ENCODE measurements at places on chromosomes 7 and 10. TPM values are rescaled to one million over a fixed set of nuclear protein-coding genes. Genes with fewer than 3 reads are reported as not detected.

CCL24 gene
- not detected for total RNA-seq

HOXA1 gene
- not detected for total RNA-seq

GRCh38 chr7:146701166-146701565, 584.6 kb downstream of the CNTNAP2 start:
- no peak for DNase-seq

GPRIN2 gene
- total RNA-seq, result 10.1 TPM

DNA sequence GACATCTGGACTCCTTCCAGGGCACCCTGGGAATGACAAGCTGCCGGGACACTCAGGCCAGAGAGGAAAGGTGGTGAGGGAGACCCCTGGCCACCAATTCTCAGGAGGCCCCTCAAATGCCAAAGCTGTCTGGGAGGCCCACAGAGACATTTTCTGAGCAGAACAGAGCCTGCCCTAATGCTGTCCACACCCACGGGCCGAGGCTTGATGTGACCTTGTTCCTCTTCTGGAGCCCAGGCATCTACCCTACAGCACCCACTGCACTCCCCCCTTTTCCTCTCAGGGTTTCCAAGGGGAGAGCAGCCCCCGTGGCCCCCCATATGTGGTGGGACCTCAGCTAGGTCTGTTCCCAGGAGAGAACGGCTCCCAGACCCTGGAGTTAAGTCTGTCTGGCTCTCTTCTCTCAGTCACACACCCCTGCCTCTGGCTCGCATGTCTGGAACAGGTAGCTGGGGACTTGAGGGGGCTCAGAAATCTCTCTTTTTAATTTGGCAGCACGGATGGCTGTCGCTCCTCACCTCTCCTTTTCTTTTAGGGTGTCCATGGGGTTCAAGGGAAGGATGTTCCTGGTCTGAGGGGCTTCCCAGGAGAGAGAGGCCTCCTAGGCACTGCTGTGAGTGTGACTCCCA, 16.8 kb upstream of the VOPP1 start:
- no peak for DNase-seq

DNA sequence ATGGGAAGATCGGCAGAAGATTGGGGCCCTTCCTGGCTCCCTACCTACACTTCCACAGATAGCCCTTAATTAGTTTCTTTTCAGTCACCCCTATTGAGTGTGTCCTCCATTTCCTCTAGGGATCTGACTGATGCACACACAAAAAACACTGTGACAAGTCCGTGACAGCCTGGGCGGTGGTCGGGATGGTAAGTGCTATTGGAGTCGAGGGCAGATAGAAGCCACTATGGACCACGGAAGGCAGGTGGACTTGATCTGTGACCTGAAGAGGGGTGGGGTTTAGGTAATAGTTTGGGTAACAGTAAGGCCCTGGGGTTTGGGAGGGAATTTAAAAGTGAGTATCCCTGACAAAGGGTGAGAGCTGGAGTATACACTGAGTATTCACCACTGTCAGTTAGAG, 53.0 kb downstream of the PDK4 start:
- DNase-seq, result no peak

GRCh38 chr7:41579961-41580935, 122.6 kb downstream of the INHBA start:
- DNase-seq, result no peak

SPDYE5 gene
- total RNA-seq, result not detected

GPR26 gene
- total RNA-seq, result 0.07 TPM

DNA sequence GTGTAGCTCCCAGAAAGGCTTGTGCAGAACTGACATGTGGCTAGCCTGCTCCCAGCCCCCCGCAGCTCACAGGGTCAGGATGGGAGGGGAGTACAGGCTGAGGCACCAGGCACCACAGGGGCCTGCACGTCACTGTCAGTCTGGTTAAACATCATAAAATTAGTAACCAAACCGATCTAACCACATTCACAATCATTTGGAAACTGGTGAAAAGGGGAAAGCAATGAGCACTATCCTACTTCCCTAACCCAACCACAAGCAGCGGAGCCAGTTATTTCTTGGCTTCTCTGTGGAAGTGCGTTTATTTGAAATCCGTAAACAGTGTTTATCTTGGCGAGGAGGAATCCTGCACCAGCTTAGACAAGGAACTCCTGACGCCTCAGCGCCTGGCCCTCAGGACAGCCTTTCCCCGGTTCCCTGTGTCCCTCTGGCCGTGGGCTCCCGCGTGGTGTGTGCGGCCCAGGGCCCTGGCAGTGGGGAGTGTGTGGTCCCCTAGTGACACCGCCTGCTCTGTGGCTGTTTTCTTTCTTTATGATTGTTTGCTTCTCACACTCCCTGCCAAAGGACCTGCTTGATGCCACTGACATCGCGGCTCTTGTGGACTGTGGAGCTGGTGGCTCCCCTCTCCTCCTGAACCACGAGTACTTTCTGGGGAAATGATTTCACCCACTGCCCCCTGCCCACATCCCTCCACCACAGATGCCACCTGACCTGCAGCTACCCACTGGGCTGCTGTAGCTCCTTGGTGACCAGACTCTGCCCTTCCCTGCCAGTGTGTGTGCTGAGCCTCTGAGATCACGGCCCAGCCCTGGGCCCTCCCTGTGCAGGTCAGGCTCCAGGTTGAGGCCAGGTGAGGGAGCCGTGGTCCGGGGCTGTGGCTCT, 38.0 kb downstream of the INPP5A start:
- DNase-seq, result no peak

DNA sequence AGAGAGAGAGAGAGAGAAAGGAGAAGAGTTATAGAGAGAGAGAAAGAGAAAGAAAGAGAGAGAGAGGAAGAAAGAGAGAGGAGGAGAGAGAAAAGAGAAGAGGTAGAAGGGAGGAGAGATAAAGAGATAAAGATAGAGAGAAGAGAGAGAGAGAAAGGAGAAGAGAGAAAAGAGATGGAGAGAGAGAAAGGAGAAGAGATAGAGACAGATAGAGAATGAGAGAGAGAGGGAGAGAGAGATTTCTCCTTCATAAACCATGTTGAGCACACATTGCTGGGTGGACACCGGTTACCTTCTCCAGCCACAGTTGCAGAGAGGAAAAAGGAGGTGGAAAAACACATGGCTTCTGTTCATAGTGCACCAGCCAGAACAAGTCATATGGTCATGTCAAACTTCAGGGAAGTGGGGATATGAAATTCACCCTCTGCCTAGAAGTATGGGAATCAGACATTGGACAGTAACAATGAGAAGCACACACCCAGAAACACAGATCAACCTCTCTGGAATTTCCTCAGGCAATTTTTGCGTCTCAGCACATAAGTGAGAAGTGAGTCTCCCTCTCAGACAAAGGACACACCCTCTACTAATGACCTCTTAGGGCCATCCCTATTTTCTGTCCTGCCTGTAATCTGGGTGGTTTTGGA, 172.5 kb upstream of the SVIL start:
- no peak for DNase-seq

WNT8B gene
- total RNA-seq, result not detected

INMT gene
- total RNA-seq, result 0.70 TPM

KLF14 gene
- total RNA-seq, result not detected

PAPOLB gene
- total RNA-seq, result 0.13 TPM

DNA sequence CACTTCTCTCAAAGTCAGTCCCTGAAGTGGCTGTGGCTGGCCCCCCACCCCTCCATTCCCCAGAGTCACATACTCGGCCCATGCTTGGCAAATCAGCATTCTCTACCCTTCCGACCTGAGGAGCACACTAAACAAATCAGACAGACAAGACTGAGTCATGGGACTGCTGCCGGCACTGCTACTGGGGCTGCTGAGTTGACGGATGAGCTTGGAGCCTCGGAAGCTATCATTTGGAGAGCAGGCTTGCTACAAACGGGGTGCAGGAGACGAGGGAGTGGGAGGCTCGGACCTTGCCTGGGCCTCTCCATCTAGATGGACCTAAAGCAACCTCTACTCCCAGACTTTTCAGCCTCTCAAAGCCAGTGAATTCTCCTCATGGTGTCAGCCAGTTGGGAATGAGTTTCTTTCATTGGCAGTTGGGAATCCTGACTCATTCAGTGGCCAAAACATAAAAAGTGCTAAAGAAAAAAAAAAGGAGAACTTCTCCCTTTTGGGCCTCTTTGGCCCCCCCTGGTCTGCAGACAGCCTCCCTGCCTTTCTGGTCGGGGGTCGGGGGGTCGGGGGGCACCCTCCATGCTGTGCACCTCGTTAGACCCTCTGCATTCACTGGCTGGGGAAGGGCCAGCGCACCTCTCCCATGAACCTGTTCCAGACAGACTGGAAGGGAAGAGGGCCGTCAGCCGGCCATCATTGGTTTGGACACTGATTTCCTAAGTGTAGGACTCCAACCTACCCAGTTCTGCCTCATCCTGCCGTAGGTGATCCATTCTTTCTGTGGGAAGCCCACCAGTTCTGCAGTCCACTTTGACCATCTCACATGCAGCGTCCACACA, 52.3 kb upstream of the COL13A1 start:
- no peak for DNase-seq

- DNase-seq, result no peak
Observed at GRCh38 chr7:55207436-55208125, 157.6 kb upstream of the LANCL2 start.

- no peak for DNase-seq
Observed at GRCh38 chr7:86833360-86833759, 189.7 kb downstream of the GRM3 start.

SLC26A5 gene
- 0.11 TPM for total RNA-seq

GRCh38 chr10:102072673-102073527, 7.8 kb downstream of the HPS6 start:
- DNase-seq, result peak; percentile 76

DNA sequence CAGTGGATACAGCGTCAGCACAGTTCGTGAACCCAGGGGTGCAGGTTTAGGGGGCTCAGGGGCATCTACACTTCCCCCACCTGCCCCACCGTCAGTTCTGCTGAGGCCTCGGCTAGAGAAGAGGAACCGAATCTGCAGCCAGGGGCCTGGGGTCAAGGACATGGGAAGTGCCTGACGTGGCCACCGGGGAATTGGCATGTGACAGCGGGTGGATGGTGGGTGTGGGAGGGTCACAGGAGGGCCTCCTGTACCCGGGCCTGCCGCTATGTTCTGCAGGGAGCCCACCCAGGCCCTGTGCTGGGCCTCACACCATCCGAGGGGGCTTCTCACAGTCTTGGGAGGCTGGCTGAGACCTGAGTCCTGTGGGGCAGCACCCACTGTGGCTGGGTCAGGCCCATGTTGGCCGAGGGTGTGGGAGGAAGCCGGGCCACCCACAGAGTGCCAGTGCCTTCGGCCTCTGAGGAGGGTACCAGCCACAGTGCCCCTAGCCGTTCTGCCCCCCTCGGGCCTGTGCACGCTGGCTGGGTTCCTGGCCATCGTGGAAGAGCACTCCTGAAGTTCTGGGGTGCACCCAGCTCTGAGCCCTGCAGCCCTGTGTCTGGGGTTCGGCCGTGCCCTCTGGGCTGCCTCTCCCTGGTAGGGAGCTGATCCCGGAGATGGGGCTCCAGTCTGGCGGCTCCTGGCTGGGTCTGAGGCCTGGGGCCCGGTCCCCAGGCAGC, 5.9 kb downstream of the TTYH3 start:
- no peak for DNase-seq

DNA sequence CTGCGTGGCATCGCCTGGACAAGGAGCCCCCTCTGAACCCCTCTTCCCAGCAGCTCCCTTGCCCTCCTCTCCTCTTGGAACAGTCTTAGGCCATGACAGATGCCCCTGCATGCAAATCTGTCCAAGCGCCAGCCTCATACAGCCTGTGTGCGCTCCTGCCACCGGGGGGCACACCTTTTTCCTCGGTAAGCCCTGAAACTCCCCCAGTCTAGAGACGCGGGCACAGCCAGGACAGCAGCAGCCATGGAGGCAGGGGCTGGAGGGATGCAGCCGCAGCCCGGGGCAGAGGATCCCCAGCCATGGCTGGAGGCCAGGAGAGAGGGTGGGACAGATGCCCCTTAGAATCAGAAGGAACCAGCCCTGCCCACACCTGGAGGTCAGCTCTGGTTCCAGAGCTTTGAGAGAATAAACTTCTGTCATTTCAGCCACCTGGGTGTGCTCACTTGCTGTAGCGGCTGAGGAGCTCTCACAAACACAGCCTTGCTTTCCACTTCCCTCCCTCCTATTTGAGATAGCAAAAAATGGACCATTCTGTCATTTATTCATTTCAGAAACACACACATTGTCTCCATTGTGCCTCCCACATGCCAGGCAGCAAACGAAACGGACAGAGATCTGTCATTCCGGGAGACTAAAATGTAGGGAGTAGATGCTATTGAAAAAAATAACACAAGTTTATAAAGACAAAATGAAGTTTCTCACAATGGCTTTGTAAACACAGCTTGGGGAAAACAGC, 241.5 kb downstream of the WDR37 start:
- DNase-seq, result peak; percentile 73

DNA sequence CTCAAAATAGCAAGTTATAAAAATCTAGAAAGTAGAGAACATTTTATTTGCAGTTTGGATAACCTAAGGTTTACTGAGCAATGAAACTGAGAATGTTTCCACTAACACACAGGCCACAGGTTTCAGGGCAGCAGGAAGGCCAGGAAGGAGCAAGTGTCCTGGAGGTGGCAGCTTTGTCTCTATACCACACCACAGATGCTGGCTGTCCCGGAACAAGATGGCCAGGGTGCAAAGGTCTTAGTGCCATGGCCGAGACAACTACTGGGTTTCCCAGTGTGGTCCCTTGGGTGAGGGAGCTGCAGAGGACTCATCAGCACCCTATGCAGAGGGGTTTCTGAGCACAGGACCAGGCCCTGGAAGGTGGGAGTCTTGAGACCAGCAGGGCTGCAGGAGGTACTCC, 92.0 kb downstream of the CTBP2 start:
- no peak for DNase-seq

STRIP2 gene
- total RNA-seq, result 8.1 TPM

CDK6 gene
- 30.0 TPM for total RNA-seq

DNA sequence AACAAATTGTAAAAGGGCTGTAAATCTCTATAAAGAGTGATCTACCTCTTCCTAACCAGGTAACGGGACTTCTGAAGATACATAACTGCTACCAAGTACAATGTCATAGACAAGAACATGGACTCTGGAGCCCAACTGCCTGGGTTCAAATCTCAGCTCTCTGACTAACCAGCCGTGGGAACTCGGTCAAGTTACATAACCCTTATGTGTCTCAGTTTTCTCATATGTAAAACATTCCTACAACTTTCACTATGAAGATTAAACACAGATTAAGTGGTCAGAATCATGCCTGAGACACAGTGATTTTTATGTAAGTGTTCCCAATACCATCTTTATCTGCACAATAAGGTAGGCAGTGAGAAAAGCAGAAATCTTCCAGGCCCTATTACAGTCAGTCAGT, 52.6 kb downstream of the ITGB1 start:
- no peak for DNase-seq

- DNase-seq, result no peak
Observed at GRCh38 chr7:153087498-153087897, 327.9 kb downstream of the ACTR3B start.
